ENCODE measurements at places on chromosomes 11 and 22.

DNA sequence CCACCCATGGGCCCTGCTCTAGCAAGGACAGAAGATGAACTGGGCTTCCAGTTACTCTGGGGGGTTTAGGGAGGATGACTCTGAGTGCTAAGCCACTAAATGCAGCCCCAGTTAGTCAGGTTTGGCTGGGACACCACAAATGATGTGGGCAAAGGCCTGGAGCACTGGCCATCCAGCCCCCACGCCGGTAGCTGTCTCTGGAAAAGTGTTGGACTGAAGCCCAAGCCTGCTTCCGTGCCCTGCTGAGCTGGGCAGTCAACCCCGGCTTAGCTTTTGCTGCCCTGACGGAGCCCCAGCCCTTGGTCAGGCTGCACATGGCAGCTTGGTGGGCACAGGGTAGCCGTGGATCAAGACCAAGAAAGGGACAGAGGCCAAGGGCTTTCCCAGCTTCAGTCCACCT, 5.7 kb upstream of the GSTP1 start:
- no peak for DNase-seq

DNA sequence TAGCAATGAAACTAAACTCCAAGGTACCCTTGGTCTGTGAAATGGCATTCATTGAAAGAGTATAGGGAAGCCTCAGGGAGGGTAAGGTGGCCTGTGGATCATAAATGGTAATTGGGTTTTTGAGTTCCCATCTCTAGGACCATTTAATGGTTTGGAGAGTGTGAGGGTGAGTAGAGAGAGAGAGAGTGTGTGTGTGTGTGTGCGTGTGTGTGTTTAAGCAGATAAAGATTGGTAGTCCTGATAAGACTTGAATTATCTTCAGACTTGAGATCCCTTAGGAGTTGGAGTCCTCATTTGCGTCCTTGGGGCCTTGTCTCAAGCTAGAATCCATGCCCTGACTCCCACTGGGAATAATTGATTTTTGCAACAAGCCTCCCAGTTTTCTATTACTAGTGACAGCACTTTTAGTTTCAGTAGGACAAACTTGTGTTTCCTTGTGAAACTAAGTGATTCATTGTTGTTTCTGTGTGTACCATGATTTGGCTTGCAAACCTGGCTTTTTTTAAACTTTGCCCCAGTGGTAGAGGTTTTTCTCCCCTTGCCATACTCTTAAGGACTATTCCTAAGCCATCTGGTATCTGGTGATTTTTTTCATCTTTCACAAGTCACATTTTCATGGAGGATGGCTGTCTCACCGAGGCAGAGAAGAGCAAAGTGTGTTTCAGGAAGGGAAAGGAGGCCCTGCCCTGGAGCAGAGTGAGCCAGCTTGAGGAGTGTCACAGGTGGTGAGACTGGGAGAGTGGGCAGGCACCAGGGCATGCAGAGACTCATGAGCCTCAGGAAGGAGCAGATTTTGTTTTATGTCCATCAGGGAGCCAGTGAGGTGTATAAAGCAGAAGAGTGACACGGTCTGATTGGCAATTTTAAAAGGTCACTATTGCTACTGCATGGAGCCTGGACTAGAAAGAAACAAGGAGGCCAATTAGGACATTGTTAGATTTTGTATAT, 26.7 kb downstream of the ALKBH3 start:
- DNase-seq: no peak

- DNase-seq: no peak
Measured at GRCh38 chr11:115051938-115052590, 373.7 kb downstream of the NXPE2 start.

GRCh38 chr11:79121351-79121750, 319.5 kb downstream of the TENM4 start:
- no peak for DNase-seq

DNA sequence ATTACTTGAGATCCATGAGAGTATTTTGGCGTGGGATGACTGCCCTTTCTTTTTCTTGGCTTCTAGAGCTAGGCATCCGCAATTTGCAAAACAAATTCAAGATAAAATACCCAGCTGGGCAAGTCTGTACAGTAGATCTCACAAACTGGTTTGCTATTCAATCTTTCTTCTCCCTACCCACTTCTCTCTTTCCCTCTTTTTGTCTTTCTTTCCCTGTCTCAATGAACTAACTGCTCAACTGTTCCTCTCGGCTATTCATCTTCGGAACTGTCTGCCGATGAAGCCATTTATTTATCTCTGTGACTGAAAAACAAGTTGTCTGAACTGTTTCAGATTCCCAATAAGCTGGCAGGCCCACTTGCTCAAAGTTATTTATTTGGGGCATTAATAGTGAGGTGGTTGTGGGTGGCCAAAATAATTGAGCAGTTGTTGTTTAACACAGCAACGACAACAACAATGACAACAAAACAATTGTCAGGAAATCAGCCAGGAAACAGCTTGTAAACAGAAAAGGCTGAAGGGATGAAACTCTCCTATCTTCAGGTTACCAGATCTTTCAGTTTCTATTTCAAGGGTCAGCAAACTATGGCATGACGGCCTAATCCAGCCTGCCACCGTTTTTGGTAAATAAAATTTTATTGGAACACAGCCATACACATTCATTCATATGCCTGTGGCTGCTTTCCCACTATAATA, 76.0 kb upstream of the MTMR2 start:
- no peak for DNase-seq

GRCh38 chr11:19979519-19979845, 180.8 kb downstream of the DBX1 start:
- no peak for DNase-seq

DNA sequence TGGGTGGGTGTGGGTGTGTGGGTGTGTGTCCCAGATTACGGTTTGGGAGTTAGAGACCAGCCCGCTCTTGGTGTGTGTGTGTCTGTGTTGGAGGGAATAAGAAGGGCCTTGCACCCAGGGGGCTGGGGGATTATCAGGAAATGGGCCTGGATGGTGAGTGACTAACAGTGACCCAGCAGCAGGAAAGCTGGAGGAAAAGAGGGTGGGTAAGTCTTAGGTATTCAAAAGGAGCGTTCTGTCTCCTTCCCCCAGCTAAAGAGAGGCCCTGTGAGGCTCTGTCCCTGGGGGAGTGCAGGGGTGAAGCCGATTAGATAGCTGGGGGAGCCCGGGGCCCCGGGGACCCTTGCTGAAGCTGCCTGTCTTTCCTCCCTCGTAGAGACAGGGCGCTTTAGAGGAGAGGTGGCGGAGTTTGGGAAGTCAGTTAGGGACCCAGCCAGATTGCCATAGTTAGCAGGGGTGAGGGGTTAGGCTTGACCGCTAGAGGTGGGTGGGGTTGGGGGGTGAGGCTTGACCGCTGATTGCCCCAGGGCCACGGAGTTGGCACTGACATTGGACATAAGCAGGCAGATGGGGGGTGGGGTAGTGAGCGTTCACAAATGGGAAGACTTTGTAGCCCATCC, 1.5 kb downstream of the OAF start:
- no peak for DNase-seq

GRCh38 chr11:125429174-125429707, 66.8 kb downstream of the FEZ1 start:
- DNase-seq: peak; percentile 87

DNA sequence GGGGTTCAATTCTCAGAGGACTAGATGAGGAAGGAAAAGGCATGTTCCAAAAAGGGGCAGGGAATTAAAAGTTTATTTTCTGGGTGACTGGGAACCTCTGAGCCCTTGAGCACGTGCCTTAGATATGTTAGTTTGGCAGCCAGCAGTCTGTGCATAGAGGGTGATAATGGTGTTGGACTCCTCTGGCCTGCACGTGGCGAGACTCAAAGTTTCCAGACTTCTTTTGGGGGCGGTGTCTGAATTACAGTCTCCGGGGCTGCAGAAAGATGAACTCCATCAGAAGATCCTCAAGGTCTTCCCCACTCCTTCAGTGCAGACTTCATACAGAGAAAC, 861 bp upstream of the ZNRF3 start:
- DNase-seq: no peak

- no peak for DNase-seq
Measured at GRCh38 chr11:133957900-133958299, 1.1 kb upstream of the IGSF9B start.

DNA sequence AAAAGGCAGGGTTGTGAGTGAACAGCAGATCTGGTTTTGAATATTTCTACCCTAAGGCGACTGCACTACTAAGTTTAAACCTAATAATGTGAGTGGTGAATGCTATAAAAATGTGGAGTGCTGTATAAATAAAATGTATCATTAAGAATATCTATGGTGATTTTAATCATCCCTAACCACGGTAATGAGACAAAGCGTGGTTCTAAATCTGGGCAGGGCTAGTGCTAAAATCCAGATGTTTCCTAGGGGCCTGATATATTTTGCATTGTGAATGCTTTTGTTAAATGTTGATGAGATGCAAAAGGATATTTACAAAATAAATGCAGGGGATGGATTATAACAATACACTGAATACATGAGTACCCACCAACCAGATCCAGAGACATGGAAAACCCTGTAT, 58.1 kb downstream of the TSPAN18 start:
- no peak for DNase-seq

GRCh38 chr11:26412955-26413354, 81.0 kb downstream of the ANO3 start:
- DNase-seq: no peak

DNA sequence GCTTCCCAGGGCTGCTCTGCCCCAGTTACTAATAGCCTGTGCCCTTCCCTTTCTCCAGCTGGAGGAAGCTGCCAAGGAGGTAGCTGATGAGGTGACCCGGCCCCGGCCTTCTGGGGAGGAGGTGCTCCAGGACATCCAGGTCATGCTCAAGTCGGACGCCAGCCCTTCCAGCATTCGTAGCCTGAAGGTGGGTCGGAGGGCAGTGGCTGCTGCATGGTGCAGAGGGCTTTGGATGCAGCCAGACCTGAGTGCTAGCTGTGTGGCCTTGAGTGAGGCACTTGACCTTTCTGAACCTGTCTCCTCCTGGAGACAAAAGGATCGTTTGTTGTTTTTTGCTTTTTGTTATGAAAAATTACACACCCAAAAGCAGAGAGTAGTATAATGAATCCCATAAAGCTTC, 3.4 kb downstream of the MCM5 start:
- no peak for DNase-seq

DNA sequence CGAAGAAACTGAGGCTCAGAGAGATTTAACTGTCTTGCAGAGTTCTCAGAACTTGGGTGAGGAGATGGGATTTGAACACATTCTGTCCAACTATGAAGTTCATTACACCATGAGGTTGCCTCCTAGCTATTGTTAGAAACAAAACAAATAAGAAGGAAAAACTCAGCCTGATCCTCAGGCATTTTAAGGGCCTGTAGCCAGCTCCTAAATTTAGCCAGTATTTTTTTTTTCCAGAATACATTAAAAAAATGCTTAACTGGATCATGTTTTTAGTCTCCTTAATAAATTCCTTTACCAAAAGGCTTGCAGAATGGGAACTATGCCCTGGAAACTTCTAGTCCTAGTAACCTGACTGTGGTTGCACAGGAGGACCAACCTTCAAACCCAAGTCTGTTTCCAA, 212.0 kb downstream of the CSNK2A3 start:
- DNase-seq: no peak

DNA sequence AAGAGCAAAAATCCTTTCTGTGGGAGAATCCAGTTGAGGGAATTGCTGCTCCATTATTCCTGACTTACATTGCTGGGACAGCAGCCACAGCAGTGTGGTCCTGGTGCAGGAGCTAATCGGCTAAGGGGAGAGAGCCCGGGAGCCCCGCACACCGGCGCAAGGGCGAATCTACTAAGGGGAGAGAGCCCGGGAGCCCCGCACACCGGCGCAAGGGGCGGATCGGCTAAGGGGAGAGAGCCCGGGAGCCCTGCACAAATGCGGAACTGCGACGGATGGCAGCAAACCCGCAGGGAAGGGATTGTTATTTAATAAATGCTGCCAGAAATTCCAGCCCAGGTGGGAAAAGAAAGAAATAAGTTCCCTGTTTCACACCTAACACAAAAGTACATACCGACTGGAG, 43.5 kb downstream of the TPCN2 start:
- DNase-seq: no peak

GRCh38 chr11:44007481-44008087, 40.2 kb upstream of the ACCSL start:
- DNase-seq: no peak

All from head of caudate nucleus (tissue), 42 donors.